Stimulated activated CD8-positive, alpha-beta memory T cell treated with anti-CD3 and anti-CD28 coated beads, Interleukin-7, amount 100 ng/mL, for 4 hours (primary cell): ENCODE measurements at places on chromosomes 3 and 15.

DNA sequence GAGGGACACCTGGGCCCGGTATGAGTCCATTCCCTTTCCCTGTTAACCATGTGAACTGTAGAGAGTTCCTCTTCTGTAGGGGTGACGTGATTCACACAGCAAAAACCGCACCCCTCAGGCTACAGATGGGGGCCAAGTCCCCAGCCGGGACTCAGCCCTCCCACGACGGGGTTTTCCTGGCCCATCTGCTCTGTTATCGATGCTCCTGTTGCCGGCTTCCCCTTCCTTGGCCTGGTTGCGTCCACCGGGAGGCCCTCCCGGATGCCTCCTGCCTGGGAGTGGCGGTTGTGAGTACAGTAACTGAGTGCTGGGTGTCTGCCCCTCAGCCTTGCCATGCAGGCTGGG, 817 bp upstream of the PLXNA1 start:
- peak; percentile 60 for DNase-seq

- DNase-seq = no peak
Measured at GRCh38 chr3:121980450-121980796, 41.6 kb downstream of the ILDR1 start.

DNA sequence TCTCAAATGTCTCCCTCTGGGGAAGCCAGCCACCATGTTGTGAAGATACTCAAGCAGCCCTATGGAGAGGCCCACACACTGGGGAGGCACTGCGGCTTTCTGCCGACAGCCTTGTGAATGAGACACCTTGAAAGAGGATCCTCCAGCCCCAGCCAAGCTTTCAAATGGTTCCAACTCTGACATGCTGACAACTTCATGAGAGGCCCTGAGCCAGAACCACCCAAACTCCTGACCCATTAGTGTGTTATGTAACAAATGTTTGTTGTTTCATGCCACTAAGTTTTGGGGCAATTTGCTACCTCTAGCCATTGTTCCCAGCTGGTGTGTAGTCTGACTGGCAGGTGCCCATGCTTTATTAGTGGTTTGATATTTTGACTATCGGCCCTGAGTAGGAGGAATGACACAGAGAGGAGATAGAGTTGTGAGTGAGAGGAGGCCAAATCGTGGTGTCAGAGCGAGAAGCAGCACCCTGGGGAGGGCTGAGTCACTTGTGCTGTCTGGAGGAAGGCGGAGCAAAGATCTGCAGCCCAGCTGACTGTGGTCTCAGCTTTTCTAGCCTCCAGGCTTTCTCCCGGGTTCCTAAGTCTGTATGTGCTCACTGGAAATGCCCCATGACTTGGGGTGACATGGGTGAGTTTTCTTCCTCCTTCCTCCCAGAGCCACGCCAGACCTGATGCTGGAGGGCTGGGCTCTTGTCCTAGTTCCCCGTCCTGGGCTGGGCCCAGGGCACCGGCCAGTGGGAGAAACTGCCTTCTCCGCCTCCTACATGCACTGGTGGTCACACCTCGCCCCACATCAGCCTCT, 56.7 kb upstream of the BLM start:
- peak; percentile 69 for DNase-seq

DNA sequence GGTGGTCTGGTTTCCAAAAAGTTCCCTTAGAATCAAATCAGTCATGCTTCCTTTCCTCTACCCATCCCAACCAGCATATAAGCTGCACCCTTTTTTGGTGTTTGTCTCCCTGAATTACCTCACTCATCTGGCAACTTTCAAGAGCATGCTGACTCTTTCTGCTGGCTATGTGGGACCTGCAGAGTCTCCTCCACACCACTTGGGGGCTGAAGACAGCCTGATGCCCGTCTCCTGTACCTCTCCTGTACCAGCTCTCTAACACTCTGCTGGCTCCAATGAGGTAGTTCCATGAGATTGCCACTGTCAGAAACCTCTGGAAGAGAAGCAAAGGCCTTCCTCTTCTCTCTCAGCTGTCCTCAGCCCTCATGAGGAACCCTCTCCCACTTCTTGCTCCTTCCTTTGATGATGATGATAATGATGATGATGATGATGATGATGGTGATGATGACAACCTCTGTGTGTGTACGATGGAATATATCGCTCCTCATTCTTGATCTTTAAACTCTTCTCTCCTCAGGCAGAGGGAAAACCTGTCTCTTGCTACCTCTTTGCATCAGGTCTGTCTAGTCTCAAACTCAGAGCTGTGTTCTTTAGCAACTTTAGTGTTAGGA, 257.5 kb downstream of the ZNF621 start:
- no peak for DNase-seq

GRCh38 chr15:67127965-67128364, 62.6 kb downstream of the SMAD3 start:
- DNase-seq = no peak

GRCh38 chr3:19947549-19948225, 790 bp downstream of the RAB5A start:
- peak; percentile 26 for DNase-seq

- DNase-seq = no peak
Measured at GRCh38 chr15:68552773-68553172, 26.0 kb upstream of the CORO2B start.

- no peak for DNase-seq
Measured at GRCh38 chr3:148551767-148552260, 145.9 kb upstream of the AGTR1 start.

DNA sequence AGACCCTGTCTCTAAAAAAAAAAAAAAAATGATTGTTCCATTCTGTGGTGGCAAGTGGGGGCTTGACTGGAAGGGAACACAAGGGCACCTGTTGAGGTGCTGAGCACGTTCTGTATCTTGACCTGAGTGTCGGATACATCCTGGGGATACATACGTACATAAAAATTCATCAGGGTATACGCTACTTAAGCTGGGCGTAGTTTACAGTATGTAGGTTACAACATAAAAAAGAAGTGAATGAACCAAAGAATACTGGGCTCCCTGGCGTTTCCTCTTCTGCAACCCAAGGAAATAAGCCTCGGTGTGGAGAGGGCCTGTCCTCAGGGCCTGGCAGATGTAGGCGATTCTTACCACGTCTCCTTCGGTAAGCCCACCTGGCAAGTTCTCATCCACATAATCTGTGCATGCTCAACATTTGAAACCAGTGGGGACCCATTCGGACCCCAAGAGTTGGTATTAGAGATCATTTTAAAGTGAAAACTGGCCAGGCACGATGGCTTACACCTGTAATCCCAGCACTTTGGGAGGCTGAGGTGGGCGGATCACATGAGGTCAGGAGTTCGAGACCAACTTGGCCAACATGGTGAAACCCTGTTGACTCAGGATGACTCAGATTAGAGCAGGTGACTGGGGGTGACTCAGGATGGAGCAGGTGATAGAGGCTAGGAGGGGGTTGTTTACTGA, 5.1 kb upstream of the MUC20 start:
- no peak for DNase-seq

DNA sequence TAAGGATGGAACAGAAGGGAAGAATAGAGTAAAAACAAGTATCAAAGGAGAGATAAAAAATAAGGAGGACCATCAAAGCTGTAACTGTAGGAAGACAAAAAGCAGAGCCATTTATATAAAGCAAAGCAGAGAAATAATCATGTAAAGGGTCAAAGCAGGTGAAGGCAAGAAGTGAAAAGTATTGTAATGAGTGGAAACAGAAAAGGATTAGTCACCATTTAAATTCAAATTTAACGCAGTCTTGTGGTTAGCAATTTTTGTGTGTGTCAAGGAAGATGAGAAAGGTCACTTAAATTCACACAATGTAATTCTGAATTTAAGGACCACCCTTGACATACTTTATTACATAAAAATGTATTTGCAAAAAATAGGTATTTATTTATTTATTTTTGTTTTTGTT, 567.8 kb downstream of the ROBO1 start:
- no peak for DNase-seq

DNA sequence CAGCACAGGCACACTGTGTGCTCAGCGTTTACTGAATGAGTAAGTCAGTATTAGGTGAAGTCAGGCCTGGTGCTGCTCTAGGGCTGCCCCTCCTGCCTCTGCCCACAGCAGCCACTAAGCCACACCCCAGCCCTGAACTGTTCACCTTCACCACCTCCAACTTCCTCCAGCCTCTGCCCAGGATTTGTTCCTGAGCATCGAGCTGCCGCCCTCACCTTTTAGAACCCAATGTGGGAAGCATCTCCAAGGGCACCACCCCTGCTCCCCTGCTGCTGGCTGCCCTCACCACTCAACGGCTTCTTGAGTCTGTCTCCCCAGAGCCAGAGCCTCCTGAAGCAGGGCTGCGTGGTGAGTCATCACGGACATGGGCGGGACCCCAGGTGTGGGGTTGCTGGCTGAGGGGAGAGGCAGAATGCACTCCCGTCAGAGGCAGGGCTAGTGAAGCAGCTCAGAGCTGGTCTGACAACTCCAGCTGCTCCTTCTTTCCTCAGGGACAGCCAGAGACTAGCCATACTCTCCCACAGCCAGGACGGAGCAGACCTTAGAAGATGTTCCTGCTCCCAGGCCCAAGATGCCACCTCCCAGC, 5.8 kb downstream of the HYAL2 start:
- DNase-seq = peak; percentile 72

DNA sequence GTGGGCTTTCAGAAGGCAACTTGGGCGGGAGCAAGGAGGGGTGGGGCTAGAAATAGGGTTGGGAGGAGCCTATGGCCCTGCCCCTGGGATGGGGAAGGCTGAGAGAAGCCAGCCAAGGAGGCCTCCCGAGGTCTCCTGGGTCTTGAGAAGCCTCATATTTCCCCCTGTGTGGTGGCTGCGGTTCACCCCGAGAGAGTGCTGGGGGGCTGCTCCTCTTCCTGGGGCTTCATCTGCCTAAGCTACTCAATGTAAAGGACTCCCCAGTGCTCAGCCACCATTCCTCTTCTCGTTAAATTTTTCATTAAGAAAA, 174.3 kb downstream of the SMAD6 start:
- no peak for DNase-seq

DNA sequence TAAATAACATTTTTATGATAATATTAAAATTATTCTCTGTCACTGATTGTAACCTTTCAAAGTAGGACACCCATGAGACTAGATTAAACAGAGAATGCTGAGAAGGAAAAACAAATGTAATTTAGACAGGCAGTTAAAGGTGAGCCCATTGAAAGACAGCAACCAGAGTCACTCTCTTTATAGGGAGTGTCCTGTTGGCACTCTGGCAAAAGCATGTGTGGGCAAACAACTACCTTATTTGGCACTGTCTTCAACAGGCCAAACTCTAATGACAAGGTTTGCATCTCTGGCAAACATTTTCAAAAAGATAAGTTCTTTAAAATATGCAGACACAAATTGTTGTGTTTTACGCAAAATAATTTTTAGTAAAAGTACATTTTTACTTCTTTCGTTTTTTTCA, 29.8 kb downstream of the NFKBIZ start:
- DNase-seq = no peak

DNA sequence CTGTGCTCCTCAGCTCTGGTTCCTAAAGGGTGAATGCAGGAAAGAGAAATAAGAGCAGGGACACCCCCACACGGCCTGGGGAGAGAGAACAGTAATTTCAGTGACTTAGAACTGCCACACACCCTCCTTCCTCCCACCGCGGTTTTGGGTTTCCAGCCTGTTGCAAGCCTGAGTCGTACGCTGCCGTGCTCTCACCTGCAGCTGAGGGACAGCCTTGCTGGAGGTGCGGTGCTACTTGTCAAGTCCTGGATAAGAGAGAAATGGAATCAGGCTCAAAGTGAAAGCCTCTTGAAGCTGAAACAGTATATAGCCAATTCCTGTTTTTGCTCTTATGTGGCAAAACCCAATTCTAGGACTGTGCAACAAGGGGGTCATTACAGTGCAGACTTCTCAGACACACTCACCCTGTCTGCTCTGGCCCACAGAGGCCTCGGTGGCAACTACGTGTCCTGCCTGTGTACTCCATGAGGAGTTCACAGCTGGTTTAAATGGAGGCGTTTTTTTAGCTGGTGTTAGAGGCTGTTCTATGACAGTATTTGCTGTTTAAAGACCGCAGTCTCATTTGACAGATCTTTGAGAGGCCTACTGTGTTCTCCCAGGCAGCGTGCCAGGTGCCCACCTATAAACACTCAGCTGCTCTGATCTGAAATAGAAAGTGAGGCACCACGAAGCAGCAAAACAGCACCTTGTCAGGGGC, 42.9 kb downstream of the TBC1D2B start:
- DNase-seq = peak; percentile 74

DNA sequence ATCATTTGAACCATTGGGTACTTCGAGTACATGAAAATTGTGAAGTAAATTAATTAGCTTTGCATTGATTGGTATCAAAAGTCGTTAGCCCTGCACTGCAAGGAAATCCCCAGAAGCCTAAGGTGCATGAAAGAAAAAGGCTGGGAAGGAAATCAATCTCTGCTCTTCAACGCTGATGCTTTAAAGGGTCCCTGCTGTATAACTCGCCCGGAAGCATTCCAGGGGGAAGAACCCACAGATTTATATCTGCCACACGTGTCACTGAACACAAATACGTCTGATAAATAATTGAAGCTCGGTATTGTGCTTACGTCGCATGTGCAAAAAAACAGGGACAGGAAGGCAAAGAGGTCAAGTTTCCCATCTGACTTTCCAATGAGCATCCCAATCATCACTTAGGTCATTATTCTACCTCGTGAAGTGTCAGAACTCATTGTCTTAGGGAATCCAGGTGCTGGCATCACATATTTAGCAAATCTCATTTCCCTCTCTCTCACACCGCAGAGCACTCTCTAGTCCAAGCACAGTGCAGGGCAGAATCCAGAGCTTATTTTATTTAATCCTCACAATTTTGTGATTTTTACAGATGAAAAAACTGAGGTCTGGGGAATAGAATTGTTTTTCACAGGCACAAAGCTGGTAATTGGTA, 804.4 kb upstream of the CFAP20DC start:
- DNase-seq = no peak
